ENCODE measurements at places on chromosomes 5 and 9. TPM values are rescaled to one million over a fixed set of nuclear protein-coding genes. Genes with fewer than 3 reads are reported as not detected.

The WNT8A gene
- total RNA-seq, result not detected

The STOM gene
- total RNA-seq, result 53.9 TPM

The CA9 gene
- 1.7 TPM for total RNA-seq

The ADAMTSL1 gene
- 45.2 TPM for total RNA-seq

The MAMDC2 gene
- total RNA-seq, result 0.58 TPM

The USP20 gene
- total RNA-seq, result 47.7 TPM

The WDR31 gene
- 4.1 TPM for total RNA-seq

GRCh38 chr5:56525113-56525512, 290.2 kb upstream of the MAP3K1 start:
- no peak overlapping the region for H3K4me3 ChIP-seq
- peaks cover 49% of the 10 kb centered on the region for H3K4me1 ChIP-seq
- H3K36me3 ChIP-seq, result no peaks in the 10 kb centered on the region
- DNase-seq, result no peak
- peak overlapping the region; percentile 31 for H3K27ac ChIP-seq

DNA sequence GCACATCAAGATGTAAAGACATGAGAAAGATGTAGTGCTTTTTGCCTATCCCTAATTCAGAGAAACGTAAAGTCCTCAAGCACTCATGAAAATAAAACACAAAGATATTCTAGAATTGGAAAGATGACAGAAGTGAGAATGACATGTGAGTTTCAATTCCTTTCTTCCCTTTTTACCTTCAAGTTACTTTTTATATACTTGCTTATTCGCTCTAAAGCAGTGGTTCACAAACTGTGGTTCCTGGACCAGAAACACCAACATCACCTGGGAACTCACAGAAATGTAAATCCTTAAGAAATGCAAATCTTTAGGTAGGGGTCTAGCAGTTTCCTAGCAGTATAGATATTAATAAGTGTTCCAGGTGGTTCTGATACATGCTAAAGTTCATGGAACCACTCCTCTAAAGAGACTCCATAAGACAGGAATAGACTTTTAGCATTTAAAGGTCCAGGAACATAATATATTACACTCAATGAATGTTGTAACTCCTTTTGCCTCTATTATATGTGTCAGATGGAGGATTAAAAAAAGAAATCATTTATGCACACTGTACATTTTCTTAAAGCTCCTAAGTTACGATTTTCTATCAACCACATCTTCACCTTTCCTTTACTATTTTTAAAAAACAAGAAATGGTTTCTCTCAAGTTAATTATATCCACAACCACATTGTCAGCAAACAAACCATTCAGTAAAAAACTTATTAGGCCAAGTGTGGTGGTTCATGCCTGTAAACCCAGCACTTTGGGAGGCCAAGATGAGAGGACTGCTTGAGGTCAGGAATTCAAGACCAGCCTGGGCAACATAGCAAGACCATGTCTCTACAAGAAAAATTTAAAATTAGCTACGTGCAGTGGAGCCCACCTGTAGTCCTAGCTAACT, 39.9 kb downstream of the ERP44 start:
- H3K36me3 ChIP-seq, result peaks cover 16% of the 10 kb centered on the region
- no peaks in the 10 kb centered on the region for H3K27me3 ChIP-seq
- DNase-seq, result no peak
- peaks cover 5% of the 10 kb centered on the region for H3K4me1 ChIP-seq
- no peak overlapping the region for H3K27ac ChIP-seq
- no peak overlapping the region for H3K4me3 ChIP-seq

GRCh38 chr9:123069010-123069481, 35.6 kb downstream of the GPR21 start:
- peaks cover 41% of the 10 kb centered on the region for H3K36me3 ChIP-seq
- peaks cover 20% of the 10 kb centered on the region for H3K4me1 ChIP-seq
- no peak overlapping the region for H3K4me3 ChIP-seq
- no peak for DNase-seq
- H3K27ac ChIP-seq, result peak overlapping the region; percentile 18

GRCh38 chr9:15182730-15183129, 124.3 kb downstream of the TTC39B start:
- H3K4me3 ChIP-seq, result no peak overlapping the region
- peaks cover 2% of the 10 kb centered on the region for H3K36me3 ChIP-seq
- H3K4me1 ChIP-seq, result peaks cover 24% of the 10 kb centered on the region
- H3K27ac ChIP-seq, result no peak overlapping the region
- DNase-seq, result no peak

GRCh38 chr5:55324815-55325418, 17.1 kb downstream of the MTREX start:
- no peak overlapping the region for H3K27ac ChIP-seq
- H3K27me3 ChIP-seq, result no peaks in the 10 kb centered on the region
- H3K4me1 ChIP-seq, result peaks cover 4% of the 10 kb centered on the region
- peaks cover 31% of the 10 kb centered on the region for H3K36me3 ChIP-seq

DNA sequence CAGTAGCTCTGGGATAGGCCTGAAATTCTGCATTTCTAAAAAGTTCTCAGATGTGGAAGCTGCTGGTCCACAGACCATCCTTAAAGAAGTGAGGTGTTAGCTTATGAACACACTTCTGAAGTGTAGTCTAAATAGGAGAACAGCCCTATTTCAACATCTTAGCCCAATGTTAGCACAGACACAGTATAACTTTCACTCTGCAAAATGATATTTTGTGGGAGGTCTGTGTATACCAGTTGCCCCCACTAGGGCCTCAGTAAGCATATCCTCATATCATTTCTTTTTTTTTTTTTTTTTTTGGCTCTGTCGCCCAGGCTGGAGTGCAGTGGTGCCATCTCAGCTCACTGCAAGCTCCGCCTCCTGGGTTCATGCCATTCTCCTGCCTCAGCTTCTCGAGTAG, 7.5 kb upstream of the HABP4 start:
- no peak for DNase-seq
- H3K27ac ChIP-seq, result no peak overlapping the region
- no peaks in the 10 kb centered on the region for H3K27me3 ChIP-seq
- H3K36me3 ChIP-seq, result no peaks in the 10 kb centered on the region
- H3K4me1 ChIP-seq, result no peaks in the 10 kb centered on the region
- H3K4me3 ChIP-seq, result no peak overlapping the region

GRCh38 chr5:33975852-33976251, 8.6 kb downstream of the SLC45A2 start:
- peaks cover 9% of the 10 kb centered on the region for H3K27me3 ChIP-seq
- H3K36me3 ChIP-seq, result no peaks in the 10 kb centered on the region
- H3K4me1 ChIP-seq, result peaks cover 5% of the 10 kb centered on the region
- H3K27ac ChIP-seq, result no peak overlapping the region
- no peak overlapping the region for H3K4me3 ChIP-seq

GRCh38 chr9:13791816-13792215, 512.3 kb upstream of the MPDZ start:
- H3K36me3 ChIP-seq, result peaks cover 26% of the 10 kb centered on the region
- H3K4me3 ChIP-seq, result no peak overlapping the region
- H3K4me1 ChIP-seq, result peaks cover 11% of the 10 kb centered on the region
- no peaks in the 10 kb centered on the region for H3K27me3 ChIP-seq

GRCh38 chr5:178339272-178339671, 106.7 kb upstream of the PHYKPL start:
- no peaks in the 10 kb centered on the region for H3K36me3 ChIP-seq
- no peak for DNase-seq
- H3K27ac ChIP-seq, result no peak overlapping the region
- H3K27me3 ChIP-seq, result no peaks in the 10 kb centered on the region

GRCh38 chr5:74429495-74429894, 211.0 kb downstream of the ENC1 start:
- no peaks in the 10 kb centered on the region for H3K27me3 ChIP-seq
- peaks cover 27% of the 10 kb centered on the region for H3K4me1 ChIP-seq
- no peak for DNase-seq

- no peak for DNase-seq
- no peak overlapping the region for H3K4me3 ChIP-seq
- peaks cover 15% of the 10 kb centered on the region for H3K36me3 ChIP-seq
- no peaks in the 10 kb centered on the region for H3K4me1 ChIP-seq
- no peak overlapping the region for H3K27ac ChIP-seq
Measured at GRCh38 chr9:137099231-137099630, 12.4 kb downstream of the MAN1B1 start.

DNA sequence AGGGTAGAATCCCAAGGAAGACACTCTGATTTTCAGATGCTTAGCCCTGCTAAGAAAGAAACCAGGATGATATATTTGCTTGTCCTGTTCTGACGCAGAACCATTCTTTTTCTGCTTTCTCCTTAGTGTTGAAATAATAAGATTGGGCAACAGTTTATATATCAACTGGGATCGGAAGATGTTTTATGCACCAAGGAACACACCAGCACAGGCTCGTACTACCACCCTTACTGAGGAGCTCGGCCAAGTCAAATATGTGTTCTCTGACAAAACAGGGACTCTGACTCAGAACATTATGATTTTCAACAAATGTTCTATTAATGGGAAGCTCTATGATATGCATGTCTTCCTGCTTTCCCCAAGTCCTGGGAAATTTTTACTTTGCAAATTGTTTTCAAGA, 19.0 kb upstream of the RUSC2 start:
- peaks cover 4% of the 10 kb centered on the region for H3K4me1 ChIP-seq
- H3K4me3 ChIP-seq, result no peak overlapping the region
- H3K27ac ChIP-seq, result no peak overlapping the region
- DNase-seq, result no peak
- H3K36me3 ChIP-seq, result no peaks in the 10 kb centered on the region

DNA sequence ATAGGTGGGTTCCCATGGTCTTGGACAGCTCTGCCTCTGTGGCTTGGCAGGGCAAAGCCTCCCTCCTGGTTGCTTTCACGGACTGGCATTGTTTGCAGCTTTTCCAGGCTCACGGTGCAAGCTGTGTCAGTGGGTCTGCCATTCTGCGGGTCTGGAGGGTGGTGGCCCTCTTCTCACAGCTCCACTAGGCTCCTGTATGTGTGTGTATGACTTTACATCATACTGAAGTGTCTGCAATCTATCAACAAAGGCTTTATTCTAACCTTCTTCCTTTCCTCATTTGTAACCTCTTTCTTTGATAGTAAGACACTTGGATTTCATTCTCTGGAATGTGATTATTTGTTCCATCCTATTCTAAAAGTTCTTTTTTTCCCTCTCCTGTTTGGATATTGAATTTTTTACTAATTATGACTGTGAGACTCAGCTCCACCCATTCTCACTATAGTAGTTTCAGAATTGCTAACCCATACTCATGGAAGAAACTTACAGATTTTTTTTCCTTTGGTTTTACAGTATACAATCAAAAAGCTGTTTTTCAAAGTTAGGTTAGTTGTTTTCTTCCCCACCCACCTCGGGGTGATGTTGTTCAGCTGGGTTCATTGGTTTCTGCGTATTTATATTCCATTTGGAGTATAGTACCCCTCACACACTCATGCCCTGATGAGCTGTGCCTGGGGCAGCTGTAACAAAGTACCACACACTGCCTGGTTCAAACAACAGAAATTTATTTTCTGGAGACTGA, 144.6 kb upstream of the OTULINL start:
- no peak overlapping the region for H3K27ac ChIP-seq
- peaks cover 30% of the 10 kb centered on the region for H3K36me3 ChIP-seq
- no peaks in the 10 kb centered on the region for H3K27me3 ChIP-seq
- peaks cover 33% of the 10 kb centered on the region for H3K4me1 ChIP-seq

DNA sequence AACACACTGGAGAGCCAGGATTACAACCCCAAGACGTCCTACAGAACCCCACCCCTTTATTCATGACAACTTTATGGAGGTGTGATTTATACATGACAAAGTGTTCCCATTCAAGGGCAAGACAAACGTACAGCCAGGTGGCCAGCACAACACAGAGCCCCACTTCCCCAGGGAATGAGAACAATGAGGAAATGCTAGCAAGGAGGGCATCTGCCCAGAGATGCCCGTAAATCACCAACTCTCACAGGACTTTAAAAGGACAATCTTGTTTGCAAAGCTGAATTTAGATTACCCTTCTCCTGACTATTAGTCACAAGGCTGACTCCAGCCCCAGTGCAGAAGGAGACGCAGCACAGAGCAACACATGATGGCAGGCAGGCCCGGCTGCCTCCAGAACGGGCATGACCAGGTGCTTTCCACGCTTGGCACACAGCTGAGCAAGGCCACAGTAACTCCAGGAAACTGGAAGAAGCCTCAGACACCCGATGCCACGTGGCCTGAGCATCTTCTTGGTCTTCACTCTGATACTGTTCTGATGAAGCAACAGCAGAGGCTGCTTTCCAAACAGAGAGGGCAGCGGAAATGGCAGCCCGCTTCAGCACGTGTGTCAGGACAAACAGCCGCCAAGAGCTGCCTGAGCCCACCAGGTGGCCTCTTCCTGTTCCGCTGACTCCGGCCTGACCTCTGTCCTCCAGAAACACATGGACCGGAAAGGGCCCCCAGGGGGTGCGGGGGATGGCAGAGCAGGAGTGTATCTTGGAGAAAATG, 51.4 kb downstream of the ROR2 start:
- H3K4me3 ChIP-seq, result no peak overlapping the region
- peaks cover 77% of the 10 kb centered on the region for H3K4me1 ChIP-seq
- DNase-seq, result no peak
- H3K27ac ChIP-seq, result peak overlapping the region; percentile 47
- no peaks in the 10 kb centered on the region for H3K27me3 ChIP-seq

DNA sequence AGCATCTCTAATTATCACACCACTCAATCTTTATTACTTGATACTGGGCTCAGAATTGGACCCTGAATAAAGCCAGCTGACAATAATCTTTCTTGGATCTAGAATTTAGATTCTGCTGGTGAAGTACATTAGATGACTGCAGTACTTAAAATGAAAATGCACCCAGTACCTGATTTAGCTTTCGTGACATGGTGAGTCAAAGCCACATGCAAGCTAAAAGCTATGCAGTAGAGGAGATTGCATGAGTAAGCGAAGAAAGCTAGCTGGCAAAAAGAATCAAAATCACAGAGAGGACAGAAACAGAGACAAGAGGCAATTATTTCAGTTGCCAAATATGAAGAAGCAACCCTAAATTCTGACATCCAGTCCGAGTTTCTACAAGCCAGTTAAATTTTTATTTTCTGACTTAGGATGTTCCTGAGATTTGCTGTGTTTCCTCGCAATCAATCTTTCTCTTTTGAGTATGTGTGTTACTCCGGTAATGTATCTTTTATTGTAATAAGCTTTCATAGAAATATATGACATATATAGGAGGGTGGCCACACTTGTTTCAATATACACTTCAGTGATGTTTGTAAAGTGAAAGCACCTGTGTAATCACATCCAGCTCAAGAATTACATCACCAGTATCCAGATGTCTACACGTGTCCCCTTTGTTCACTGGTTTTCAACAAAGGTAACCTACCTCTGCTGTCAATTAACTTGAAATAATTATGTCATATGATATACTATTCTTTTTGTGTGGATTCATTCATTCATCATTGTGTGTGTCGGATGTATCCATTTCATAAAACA, 101.7 kb downstream of the CDH18 start:
- H3K27me3 ChIP-seq, result no peaks in the 10 kb centered on the region
- DNase-seq, result no peak

All from mesothelial cell of epicardium (in vitro differentiated cells).